Left colon (tissue), 2 donors: ENCODE measurements at places on chromosomes 2 and 18. TPM values are rescaled to one million over a fixed set of nuclear protein-coding genes. Genes with fewer than 3 reads are reported as not detected.

Gene CFAP221
- not detected for total RNA-seq

Gene POTEC
- total RNA-seq = not detected

DNA sequence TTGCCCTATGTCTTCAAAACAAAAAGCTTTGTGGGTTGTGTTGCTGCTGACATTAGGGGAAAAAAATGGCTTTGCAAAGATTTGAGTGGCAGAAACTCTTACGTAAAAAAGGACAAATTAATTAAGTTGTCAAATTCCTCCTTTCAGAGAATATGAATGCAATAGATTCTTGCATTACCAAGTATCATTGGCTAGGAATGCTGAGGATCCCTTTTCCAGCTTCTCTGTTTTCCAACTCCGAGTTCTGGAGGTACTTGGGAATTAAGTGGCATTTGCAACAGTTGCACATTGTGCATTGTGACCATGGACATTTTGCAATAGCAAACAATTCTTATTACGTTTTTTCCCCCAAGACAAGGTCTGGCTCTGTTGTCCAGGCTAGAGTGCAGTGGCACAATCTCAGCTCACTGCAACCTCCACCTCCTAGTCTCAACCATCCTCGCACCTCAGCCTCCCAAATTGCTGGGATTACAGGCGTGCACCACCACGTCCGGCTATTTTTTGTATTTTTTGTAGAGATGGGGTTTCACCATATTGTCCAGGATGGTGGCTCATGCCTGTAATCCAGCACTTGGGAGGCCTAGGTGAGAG, 29.9 kb upstream of the PPP1CB start:
- DNase-seq = no peak

- no peak for DNase-seq
Measured at GRCh38 chr18:24051031-24051947, 36.7 kb downstream of the TTC39C start.

- no peak for DNase-seq
Measured at GRCh38 chr2:134758633-134759032, 39.8 kb upstream of the TMEM163 start.

Gene GCKR
- not detected for total RNA-seq

- DNase-seq = no peak
Measured at GRCh38 chr2:168469281-168469988, 13.4 kb downstream of the CERS6 start.

GRCh38 chr18:48850822-48851598, 99.8 kb downstream of the SMAD7 start:
- DNase-seq = no peak

DNA sequence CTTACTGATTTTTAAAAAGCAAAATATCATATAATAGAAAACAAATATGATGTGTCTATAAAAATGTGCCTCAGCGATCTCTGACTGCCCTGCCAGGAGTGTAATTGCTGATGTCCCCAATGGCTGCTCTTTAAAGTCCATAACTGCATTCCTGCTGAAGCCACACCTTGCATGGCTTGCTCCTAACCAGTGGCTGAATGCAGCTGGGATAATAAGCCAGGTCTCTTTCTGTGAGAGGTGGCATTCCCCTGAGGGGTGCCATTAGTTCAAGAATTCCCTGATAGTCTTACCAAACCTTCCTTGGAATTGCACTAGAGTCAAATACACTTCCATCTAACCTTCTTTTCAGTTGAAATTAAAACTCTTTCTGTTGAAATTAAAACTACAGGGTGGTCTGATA, 125.8 kb upstream of the ZNF804A start:
- DNase-seq = peak; percentile 29

GRCh38 chr2:50691513-50691912, 340.4 kb downstream of the NRXN1 start:
- no peak for DNase-seq

- DNase-seq = no peak
Measured at GRCh38 chr2:42101206-42102023, 53.6 kb downstream of the PKDCC start.

Gene CYP27A1
- 52.7 TPM for total RNA-seq

DNA sequence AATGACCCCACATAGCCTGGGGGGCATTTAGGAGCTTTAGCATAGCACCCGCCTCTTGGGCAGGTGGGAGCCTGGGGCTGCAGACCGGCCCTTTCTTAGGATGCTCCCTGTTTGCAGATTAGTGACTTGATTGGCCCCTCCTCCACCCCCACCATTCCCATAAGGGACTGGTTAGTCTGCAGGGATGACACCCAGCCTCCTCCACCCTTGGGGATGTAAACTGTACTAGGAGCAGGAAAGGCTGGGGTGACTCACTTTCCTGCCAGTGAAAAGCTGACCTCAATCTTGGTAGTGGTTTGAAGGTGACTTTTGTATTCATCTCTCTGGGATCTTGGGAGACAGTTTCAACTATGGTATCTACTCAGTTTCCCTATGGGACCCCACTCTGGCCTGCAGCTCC, 24.2 kb downstream of the CTIF start:
- no peak for DNase-seq

GRCh38 chr2:238956676-238957075, 108.8 kb downstream of the TWIST2 start:
- no peak for DNase-seq

- no peak for DNase-seq
Measured at GRCh38 chr18:65365245-65365980, 385.4 kb upstream of the CDH7 start.

GRCh38 chr2:157441072-157441454, 2.8 kb downstream of the CYTIP start:
- no peak for DNase-seq
